T47D (cell line): ENCODE measurements at places on chromosomes 11 and 22.

DNA sequence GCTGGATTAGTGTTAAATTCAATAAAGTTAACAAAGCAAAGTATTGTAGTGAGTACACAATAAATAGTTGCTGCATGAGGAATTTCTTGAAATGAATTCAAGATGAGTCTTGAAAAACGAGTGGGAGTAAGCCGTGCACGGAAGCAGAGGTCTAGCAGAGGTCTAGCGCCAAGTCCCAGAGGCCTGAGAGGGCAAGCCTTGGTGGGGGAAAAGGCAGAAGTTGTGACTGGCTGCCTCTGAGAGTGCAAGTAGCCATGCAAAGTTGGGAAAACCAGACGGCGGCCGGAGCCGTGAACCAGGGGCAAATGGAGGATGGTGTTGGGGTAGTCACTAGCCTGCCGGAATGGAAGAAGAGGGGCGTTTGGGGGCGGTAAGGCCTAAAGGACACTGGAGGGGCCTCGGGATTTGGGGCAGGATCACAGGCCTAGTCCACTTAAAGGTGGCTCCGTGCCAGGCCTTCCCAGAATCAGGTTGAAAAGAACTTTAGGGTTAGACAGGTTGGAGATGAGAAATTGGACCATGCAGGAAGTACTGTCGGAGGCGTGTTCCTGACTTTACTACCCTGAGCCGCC is 379 bp upstream of the SLC3A2 start:
- DNase-seq, result no peak

GRCh38 chr11:108224911-108225786 is 2.3 kb downstream of the ATM start:
- DNase-seq, result no peak

DNA sequence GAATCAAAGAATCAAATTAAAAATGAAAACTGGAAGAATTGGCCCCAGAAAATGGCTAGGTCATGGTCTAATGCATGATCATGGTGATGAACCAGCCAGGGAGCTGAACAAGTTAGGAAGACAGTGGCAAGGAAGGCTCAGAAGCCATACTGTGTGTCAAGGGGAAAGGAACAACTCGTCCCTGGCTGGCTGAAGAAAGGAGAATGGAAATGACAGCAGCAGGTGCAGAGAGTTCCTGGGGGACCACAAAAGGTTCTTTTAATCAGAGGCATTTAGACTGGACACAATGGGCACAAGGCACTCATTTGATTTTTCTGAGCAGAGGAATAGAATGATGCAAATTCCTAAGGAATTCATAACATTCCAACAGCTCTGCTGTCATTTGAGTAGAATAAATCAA is 209.9 kb downstream of the LARGE1 start:
- no peak for DNase-seq

- DNase-seq, result no peak
Measured at GRCh38 chr11:128282053-128282452, 305.3 kb downstream of the ETS1 start.

DNA sequence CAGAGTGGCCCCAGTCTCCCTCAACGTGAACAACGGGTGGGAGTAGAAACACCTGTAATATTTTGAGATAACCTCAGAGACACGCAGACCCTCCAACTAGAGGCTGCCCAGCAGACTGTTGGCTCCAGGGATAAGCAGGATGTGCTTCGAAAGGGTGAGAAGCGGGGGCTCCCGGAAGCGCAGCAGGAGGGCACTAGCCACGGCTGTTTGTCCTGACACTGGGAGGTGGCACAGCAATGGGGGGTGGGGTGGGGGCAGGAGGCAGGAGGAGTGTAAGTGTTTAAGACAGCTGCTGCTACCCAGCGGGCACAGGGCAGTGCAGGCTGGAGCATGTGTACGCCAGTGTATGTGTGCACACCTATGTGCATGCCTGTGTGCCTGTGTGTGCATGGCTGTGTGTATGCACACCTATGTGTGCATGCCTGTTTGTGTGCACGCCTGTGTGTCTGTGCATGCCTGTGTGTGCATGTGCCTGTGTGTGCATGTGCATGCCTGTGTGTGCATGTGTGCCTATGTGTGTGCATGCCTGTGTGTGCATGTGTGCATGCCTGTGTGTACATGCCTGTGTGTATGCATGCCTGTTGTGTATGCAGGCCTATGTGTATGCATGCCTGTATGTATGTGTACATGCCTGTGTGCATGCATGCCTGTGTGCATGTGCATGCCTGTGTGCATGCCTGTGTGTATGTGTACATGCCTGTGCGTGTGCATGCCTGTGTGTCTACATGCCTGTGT is 154.7 kb downstream of the SHANK2 start:
- DNase-seq, result no peak

- no peak for DNase-seq
Measured at GRCh38 chr11:114284021-114284420, 12.2 kb upstream of the NNMT start.

DNA sequence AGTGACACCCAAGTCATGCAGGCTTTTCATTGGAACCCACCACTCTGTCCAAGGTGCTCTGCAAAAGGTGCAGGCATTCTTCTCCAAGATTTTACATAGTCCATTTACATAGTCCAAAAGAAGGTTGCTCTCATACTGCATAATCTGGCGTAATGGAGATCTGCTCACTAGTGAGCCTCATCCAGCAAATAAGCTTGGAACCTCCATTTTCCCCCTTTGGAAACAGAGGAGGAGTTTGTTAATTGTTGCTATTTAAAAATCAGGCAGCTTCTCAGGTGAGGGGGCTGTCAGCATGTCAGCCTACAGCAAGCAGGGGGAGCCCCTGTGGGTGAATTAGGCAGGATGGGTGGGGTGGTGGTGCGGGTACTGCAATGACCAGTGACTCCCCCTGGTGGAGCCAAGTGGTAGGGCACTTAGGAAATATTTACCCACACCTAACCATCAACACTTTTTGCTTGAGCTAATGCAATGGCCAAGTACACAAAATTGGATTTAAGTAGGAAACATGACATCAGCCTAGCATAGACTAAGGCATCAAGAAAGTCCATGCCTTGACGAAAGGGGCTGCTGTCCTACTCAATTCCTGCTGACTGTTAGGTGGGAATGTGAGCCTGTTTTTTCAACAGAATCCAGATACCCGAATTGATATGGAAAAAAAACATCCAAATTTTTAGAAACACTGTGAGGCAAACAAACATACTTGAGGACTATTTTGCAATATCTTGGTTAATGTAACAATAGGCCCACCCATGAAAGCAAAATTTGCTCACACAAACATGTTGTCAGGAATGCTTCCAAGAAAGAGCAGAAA is 64.5 kb downstream of the AMBRA1 start:
- DNase-seq, result peak; percentile 69

- DNase-seq, result no peak
Measured at GRCh38 chr11:8196749-8197148, 27.9 kb upstream of the RIC3 start.

DNA sequence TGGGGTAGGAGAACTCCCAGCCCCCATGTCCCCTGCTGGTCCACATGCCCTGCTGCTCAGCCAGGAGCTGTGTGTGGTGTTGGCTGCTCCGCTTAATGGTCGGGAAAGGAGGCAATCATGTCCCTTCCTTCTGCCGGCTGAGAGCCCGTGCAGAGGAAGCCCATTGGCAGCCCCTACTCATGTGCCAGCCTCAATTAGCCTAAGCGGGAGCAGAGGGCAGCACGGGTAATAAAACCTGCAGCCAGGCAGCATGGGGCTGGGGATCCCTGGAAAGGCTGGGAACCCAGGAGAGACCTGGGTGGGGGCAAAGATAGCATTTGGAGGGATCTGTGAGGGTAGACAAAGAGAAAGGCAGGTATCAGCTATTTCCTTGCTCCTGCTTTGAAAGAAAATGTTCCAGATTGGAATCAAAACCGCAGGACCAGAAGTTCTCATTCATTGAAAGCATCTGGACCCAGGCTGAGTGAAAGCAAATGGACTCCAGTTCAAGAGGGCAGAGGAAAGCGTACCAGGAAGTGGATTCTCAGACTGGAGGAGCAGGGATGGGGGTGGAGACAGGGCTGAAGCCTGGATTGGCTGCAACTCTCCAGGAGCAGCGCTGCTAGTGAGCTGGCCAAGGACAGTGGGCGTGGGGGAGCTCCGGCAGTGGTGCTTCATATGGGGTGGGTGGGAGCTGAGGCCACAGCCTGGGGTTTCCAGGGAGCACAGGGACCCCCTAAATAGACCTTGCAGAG is 103.4 kb upstream of the NECTIN1 start:
- peak; percentile 49 for DNase-seq

GRCh38 chr22:19754701-19755144 is 5.9 kb upstream of the TBX1 start:
- DNase-seq, result no peak

DNA sequence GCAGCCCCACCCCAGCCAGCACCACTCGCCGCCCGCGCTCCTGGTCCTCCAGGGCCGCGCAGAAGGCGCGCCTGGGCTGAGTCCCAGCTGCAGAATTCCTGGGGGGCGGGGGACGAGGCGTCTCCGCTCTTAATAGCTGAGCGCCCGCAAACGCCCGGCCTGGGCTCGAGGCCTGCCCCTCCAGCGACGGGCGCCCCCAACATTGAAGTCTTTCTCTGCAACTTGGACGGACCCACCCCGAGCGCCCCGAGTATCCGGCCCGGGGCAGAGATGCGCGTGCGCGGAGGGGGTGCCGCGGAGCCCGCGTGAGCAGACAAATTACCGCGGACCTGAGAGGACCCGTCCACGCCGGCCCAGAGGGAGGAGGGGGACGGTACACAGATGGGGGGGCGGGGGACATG is 6.7 kb upstream of the SYT7 start:
- DNase-seq, result peak; percentile 74

- DNase-seq, result no peak
Measured at GRCh38 chr11:1391165-1392075, 1.7 kb downstream of the BRSK2 start.

DNA sequence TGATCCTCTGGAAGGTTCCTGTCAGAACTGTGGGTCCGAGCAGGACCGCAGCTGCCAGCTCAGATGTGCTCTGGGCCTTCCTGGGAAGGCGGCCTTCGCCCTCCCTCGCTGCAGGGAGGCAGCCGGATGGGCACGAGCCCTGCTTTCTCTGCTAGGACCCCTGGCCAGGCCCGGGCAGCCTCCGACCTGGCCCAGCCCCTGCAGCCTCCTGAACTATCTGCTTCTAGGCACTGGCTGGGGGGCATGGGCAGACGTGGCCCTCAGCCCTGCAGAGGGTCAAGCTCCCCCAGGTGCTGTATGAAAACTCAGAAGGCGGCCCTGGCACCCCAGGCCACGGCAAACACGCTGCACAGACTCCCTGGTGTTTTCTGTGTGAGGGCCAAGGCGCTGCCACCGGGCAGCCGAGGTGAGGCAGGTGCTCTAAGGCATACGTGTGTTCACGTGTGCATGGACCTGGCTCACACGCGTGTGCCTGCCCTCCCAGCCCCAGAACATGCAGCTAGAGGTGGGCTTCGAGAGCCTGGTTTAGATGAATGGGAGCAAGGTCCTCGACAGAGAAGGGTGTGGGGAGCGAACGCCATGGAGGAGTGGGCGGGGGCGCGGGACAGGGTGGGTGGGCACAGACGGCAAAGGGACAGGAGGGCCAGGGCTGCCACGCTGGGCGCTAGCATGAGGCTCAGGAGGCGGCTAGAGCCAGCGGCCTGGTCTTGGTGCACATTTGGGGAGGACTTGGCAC is 4.3 kb downstream of the LRFN4 start:
- DNase-seq, result no peak

DNA sequence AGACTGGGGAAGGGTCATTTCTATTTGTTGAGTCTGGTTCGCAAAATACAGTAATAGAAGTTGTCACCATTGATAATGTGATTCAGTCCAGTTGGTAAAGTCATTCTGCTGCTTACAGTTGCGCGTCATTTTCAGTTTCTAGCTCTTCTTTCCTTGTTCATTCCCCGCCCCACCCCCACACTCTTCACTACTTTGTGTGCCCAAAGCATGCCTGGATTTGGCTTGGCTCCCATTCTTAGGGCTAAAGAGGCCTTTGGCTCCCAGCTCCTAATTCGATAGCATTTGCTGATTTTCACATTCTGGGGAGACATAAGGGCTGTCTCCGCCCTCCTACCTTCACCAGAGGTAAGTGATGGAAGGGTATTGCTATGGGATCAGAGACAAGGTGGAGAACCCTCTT is 43.0 kb downstream of the CECR2 start:
- no peak for DNase-seq

DNA sequence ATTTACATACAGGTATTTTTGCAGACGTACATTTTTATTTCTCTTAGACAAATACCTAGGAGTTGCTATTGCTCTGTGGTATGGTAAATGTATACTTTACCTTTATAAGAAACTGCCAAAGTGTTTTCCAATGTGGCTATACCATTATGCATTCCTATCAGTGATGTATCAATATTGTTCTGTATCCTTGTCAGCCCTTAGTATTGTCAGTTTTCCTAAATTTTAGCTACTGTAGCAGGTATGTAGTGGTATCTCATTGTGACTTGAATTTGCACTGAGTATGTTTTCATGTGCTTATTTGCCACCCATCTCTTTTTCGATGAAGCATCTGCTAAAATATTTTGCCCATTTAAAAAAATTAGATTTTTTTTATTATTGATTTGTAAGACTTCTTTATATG is 37.0 kb downstream of the CLPB start:
- DNase-seq, result no peak

DNA sequence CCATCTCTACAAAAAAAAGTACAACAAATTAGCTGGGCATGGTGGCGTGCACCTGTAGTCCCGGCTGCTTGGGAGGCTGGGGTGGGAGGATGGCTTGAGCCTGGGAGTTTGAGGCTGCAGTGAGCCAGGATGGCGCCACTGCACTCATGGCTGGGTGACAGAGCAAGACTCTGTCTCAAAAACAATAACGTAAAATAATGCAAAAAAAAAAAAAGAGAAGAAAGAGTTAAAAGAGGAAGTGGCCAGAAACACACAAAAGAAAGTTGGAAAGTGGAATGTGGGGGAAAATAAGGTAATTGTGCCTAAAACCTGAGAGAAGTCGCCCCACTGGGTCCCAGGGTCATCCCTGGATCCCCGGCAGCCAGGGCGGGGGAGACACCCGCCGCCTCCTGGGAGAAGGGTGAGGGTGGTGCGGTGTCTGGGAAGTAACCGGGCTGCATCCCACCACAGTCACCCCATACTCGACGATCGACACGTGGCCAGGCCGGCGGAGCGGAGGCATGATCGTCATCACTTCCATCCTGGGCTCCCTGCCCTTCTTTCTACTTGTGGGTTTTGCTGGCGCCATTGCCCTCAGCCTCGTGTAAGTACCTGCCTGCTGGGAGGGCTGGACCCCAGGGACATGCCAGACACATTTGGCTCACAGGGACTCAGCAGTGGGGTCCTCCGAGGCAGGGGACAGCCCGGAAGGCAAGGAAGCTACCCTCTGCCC is 8.1 kb downstream of the UPK3A start:
- DNase-seq, result no peak
